ENCODE measurements at places on chromosomes 11 and 22. TPM values are rescaled to one million over a fixed set of nuclear protein-coding genes. Genes with fewer than 3 reads are reported as not detected.

DNA sequence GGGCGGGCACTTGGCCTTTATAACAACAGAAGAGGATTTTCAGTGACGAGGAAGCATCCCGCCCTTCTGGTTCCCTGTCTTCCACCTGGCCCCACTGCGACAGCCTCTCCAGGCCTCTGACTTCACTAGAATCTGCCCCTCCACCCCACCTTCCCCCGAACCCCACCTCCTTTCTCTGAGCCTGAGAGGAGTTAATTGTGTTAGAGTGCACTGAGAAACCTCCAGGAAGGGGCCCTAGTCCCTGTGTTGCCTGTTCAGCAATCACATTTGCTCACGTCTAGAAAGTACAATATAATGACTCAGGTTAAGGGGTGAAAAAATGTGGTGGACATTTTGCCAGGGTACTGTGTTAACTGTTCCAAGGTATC, 38.8 kb downstream of the PTPRJ start:
- no peak for DNase-seq

The RNF121 gene
- 27.3 TPM for total RNA-seq

The NDUFV1 gene
- total RNA-seq = 258 TPM

DNA sequence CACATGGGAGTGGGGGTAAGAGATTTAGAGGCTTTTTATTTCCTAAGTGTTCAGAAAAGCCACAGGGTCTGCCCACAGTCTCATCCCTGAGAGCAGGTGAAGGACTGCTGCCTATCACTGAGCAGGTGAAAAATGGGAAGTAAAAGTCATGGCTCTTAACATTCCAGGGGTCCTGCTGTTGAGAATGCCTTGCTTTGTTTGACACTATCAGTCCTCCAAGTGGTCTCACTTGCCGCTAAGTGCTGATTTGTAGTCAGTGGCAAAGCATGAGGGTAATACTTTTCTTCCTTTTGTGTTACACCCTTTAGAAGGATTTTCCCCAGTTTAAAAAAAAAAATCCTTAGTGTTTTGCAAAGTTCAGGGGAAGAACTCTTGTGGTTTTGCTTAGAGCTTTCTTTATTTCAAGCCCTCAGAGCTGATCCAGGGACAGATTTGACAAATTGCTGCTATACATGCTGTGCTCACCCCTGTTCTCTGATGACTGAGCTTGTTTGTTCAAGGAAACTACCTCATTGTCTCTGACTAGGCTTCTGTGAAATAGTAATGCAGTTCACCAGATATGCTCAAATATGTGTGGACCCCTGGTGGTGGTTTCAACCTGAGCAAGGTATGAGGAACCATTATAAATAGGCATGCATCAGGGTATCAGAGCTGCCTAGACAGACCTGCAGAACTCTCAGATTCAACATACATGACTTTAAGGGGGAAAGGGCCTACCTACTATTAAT, 141.0 kb downstream of the ARHGAP42 start:
- no peak for DNase-seq

- no peak for DNase-seq
Measured at GRCh38 chr11:95599959-95600586, 189.5 kb downstream of the FAM76B start.

- no peak for DNase-seq
Measured at GRCh38 chr11:123509737-123510578, 79.9 kb downstream of the GRAMD1B start.

- DNase-seq = no peak
Measured at GRCh38 chr11:46216019-46216764, 61.3 kb upstream of the CREB3L1 start.

GRCh38 chr11:119880143-119880542, 151.1 kb upstream of the NECTIN1 start:
- DNase-seq = peak; percentile 54

The DGCR8 gene
- total RNA-seq = 36.1 TPM

DNA sequence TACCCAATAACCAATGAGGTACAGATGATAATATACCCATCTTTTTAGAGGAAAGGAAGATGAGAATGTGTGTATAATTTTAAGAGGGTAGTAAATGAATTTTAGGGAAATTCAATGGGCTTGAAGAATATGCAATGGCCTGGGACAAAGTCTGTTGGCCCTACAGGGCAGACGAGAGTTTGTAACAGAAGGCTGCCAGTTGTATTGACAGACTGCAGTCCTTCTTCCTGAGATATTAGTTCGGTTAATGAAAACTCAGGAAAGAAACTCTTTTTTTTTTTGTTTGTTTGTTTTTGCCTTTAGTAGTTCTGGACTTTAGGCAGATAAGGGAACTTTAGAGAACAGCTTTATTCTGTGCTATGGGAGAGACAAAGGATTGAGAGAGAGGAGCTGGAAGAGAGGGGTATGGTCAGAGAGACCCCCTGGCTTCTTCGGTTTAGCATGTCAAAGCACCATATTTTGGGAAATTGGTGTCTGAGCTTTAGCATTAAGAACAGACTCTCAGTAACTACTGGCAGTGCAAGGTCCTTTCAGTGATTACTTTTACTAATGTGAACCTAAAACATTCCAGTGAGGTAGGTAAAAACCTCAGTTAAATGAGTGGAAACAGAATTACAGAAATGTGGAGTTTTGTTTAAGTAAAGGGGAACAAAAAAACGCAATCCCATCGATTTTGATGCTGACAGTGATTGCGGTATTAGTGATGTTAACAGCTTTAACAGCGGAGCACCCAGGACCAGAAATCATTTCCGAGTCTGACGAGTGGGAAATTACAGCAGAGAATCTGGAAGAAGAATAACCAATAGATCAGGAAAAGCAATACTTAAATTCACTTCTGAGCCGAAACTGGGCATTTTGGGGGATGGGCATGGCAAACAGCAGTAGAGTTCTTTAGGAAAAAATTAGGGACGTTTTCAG, 644 bp upstream of the NAALAD2 start:
- no peak for DNase-seq

- no peak for DNase-seq
Measured at GRCh38 chr11:108524422-108524821, 26.2 kb upstream of the POGLUT3 start.

The MS4A12 gene
- total RNA-seq = not detected

The OR52I2 gene
- not detected for total RNA-seq

The TEX54 gene
- total RNA-seq = not detected

DNA sequence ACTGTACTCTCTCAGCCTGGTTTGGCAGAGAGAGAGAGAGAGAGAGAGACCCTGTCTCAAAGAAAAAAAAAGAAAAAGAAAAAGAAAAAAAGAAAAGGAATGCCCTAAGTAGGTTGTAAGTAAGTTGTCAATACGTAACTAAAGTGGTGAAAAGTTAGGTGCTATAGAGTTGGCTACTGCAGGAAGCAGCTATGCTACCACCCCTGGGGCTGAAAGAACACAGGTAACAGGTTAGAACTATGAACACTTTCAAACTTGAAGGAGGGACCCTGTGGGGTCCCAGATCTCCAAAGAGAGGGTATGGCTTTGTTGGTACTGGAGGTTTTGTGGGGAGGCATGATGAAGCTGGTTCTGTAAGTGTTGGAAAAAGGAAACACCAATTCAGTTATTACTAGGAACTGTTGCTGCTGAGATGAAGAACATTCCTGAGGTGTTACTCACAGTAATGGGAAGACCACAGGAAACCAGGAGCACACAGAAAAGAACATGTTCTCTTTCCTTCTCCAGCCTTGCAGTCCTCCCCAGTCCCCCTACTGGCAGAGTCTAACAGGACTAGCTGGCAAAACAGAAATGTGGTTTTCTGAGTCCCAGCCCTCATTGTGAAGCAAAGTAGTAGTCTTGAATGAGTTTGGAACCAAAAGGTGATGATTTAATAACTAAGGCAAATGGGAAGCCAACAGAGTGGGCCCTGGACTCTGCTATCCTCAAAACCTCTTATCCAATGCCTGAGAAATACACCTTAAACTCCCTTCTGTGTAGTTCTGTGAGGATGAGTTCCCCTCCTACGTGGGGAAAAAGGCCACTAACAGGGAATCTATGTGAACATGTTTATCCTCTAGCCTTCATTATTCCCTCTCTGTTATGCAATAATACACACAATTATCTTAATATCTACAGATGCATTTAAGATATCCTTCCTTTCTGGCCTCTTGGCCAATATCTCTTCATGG, 427.0 kb upstream of the DDI1 start:
- DNase-seq = no peak

DNA sequence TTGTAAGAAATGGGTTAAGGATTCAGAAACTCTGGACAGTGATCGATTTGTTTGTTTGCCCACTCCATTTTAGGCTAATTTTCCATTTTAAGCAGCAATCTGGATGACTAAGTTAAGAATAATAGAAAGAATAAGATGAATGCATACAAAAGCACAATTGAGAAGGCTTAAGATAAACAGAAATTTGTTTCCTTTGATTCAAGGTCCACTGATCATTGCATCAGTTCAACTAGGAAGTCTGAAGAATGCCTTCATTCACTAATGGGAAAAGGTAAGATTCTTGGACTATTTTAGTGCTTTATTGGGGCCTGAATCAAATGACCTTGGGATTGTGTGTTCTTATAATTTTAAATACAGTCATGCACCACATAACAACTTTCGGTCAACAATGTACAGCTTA, 140.8 kb downstream of the CADM1 start:
- DNase-seq = no peak

DNA sequence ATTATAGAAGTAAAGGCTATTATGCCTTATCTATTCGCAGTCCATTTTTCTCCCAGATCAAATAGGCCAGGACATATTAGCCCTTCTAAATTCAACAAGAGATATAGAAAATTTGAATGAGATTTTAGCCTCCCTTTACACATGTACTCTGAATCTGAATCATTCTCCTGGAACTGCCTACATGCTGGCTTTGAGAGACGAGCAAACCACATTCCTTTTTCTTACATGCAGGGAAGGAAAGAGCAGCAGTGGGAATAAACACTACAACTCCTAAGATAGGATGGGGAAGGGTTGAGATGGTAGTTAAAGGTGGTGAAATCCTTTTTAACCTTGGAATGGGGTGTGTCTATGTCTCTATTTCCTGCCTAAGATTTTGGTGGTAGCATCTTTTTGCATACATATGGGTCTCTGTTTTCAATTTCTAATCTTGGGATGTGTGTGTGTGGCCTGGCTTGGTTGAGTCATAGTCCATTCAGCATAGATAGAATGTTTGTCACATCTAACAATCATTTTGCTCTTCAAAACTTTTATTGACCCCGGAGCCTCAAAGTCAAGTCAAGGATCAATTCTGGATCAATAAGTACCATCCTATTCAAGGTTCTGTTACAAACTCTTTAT, 11.1 kb upstream of the OOSP2 start:
- no peak for DNase-seq

- DNase-seq = no peak
Measured at GRCh38 chr22:42091455-42091782, 847 bp upstream of the NDUFA6 start.

DNA sequence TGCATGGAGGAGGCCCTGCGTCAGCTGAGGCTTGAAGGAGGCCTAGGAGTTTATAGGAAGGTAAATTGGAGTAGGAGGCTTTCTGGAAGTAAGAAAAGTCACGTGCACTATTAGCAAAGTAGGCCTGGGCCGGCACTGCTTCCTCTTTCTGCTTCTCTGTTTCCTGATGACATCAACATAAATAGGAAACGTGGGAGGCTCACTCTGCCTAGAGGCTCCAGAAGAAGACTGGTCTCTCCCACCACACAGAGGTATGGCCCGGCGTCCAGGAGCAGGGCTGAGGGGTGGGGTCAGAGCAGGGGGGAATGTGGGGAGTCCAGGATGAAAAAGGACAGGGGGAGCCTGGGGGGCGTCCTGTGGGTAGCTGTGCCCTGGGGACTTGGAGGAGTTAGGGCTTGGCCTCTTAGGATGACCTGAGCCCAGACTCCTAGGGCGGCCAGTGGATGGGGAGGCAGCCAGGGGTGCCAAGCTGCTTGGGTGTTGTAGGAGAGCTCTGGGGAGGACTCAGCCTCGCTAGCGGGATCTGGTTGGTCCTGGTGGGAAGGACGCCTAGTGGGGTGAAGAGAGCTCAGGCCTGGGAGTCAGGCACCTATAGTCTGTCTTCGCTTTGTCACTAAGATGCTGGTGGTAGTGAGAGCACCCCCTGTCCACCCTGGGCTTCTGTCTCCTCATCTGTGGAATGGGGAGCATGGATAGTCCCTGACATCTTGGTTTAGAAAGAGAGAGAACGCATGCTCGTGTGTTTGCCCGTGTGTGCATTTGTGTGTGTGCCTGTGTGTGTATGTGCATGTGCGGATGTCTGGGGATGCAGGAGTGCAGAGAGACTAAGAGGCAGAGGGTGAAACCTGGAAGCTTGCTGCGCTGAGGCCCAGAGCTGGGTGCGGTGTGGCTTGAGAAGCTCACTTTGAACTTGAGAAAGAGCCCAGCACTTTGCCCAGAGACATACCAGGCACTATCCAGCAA, at the start of gene CSF2RB:
TSS of gene CSF2RB (plus strand) at position 202 of the 963 bp plus-strand sequence. CDS start 8,580 bp downstream, outside the sequence.
- DNase-seq = peak; percentile 91

DNA sequence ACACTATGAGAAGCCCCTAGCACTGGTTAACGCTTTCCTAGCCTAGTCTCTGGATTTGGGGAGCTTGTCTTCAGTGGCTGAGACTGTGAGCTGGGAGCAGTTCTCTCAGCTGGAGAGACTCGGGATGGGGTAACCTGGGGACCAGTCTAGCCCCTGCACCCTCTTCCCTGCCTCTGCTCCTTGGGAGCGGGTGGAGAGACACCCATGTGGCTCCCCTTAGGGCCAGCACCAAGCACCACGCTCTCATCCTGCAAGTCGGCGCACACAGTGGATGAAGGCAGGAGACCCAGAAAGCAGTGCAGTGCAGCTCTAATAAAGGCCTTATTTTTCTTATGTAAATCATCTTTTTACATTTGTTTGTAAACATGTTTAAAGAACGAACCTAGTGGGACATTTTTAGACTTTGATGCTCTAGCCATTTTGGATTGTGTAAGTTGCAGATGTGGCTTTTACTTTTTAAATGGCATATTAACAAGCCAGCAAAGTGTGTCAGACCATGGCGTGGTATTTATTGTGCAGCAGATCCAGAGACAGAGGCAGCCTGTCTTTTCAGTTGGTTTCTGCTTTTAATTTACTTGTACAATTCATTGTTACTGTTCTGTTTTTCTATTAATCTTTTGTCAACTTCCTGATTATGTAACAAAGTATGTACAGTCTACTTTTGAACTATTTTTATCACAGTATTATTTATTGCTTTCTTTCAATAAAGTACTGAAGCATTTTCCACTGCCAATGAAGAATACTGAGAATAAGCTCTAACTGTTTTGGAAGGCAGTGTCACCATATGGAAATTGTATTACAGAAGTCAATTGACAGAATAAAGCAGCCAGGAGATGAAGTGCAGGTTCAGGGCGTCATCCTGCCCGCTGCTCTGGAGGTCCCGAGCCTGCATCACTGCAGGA, 14.4 kb upstream of the CTTN start:
- DNase-seq = no peak

GRCh38 chr11:57792870-57793269, 31.3 kb downstream of the CTNND1 start:
- no peak for DNase-seq

- DNase-seq = no peak
Measured at GRCh38 chr11:13861411-13861810, 101.1 kb upstream of the SPON1 start.

DNA sequence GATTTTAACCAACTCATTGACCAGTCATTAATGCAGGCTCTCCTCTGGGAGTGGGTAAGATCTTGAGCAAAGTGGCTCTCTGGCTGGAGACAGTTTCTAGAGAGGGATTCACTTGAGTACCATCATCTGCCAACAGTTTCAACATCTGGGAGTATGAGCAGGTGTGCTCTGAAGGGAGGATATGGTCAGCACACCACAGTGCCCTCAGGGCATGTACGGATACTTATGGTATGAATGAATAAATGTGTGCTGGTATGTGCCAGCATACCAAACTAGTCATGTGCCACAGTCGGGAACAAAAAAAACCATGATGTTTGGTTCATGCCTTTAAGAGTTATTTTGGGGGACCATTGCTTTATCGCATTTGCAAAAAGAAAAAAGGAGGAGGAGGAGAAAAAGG, 1197.5 kb upstream of the TENM4 start:
- DNase-seq = no peak

Data from spleen (tissue), 13 donors.